Fibroblast of skin of left biceps (primary cell): ENCODE measurements at places on chromosomes 12 and 14.
A peak's percentile ranks its signal among the peaks of the same experiment; 100 is the strongest.

DNA sequence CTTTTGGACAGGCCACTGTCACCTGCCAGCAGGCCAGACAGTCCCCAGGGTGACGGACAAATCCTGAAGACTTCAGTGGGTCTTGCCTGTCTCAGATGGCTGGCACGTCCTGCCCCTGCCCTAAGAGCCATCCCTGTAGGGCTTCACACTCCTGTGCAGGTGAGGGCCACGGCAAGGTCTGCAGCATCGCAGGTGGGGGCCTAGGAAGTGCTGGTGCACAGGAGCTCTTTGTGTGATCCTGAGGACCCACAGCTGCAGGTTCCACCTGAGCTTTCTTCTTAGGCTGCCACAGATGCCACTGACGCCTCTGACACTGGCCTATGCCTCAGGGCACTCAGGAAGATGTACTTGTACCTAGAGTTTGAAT lies 108.5 kb upstream of the FKBP4 start:
- DNase-seq, result no peak

- peak; percentile 40 for DNase-seq
These were observed 1.4 kb upstream of the NPFF start for GRCh38 chr12:53508534-53509170.

DNA sequence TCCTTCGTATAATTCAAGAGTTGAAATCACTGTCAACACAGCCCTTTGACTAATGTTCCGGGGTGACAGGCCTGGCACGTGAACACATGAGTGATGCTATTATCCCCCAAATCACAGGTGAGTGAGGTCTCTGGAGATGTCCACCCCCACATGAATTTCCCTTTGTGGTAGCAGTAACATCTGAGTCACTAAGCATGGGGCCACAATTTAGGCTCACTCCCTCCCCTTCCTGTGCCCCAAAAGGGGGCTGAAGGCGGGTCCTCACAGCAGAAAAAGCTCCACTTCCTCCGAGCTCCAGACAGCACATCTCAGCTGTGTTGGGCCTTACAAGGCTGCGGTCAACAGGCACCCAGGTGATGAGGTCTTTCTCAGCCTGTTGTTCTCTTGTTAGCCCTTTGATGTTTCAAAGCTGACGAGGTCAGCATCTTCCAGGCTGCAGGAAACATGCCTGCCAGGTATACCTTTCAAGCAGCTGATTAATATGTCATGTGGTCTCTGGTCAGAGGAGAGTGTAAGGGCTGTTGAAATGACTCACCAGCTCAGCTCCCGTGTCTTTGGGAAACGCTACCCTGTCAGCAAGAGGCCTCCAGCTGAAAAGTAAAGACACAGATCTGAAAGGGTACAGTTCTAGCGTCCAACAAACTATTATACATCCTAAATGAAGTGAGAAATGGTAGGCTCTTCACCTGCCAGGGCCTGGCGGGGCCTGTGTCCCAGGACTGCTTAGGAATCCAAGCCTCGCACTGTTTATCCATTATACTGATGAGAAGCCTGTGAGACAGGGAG lies 107.3 kb downstream of the ZFP36L1 start:
- DNase-seq, result no peak

DNA sequence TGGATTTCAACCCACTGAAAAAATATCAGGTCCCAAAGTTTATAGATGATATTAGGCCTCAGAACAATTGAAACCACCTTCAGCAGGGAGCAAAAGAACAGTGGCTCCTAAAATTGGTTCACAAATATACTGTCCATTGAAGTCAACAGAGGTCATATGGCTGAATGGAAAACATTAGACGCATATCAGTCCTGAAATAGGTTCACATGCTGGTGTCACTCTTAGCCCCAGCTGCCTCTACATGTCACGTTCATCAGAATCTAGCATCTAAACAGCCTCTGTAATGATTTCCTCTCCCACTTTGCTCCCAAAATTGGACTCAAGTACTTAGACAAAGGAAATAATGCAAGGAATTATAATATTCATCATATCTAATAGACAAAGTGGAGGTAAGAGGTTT lies 8.7 kb downstream of the FLRT2 start:
- DNase-seq, result no peak

DNA sequence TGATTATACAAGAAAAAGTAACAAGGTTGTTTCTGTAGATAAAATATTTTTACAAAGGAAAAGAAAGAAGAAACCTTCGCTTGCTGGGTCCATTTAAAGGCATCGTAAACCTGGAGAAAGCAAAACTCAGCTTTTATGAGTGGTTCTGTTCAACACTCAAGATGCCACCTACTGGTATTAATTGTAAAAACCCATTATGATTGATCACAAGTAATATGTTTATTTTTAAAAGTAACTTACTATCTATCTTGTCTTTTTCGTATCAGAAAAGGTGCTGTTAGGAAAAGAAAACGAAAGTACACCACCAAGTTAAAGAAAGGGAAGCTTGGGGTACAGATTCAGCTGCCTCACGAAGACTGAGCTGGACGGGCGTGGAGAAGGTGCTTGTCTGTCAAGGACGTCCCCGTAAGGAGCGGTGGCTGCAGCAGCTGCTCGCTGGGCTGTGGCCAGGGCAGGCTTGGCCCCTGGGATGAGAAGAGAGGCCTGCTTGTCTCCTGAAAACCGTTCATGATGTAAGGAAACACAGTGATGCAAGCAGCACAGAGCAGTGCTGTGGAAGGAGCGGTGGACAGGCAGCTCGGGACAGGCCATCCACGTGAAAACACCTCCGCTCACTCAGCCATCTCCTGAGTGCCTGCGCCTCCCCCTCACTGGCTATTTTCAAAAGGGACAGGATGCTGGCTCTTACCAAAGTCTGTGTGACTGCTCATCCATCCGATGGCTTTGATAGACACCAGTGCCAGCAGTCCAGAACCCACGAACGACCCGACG lies 25.0 kb downstream of the SLC15A4 start:
- DNase-seq, result no peak

DNA sequence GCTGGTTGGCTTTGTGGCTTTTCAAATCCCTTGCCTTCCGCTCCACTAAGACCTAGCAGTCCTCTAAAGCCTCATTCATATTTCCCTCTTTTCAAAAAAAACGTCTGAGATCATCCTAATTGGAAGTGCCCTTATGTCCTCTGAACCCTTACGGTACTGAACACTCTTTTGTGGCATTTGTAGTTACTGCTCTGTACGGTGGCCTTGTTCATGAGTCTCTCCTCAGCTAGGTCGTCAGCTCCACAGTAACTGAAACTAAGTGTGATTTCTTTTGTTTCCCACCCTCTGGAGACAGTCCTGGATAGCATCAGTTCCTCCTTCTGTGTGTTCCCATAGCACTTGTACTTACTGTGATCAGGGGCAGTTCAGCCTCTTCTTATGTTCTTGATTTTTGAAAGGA lies 49.7 kb downstream of the DAAM1 start:
- no peak for DNase-seq

DNA sequence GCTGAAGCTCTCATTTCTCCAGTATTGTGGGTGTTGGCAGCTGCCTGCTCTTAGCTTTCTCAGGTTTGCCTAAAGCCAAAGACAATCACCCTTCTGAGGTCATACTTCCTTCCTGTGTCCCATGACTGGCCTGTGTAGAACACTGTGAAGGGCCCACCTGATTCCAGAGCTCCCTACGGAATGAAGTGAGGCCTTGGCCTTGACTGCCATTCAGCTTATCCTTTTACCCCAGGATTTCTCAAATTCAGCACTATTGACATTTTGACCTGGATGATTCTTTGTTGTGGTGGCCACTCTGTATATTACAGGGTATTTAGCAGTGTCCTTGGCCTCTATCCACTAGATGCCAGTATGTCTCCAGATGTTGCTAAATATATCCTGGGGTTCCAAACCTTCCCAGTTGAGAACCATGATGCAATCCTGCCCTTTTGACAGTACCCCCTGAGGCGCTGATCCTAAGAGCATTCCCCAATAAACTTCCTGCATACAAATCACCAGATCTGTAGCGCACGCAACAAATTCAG lies 112.3 kb upstream of the KRR1 start:
- DNase-seq, result no peak

- no peak for DNase-seq
These were observed 14.4 kb downstream of the RASSF9 start for GRCh38 chr12:85821759-85822158.

- DNase-seq, result no peak
These were observed 35.8 kb downstream of the DDX51 start for GRCh38 chr12:132108211-132108832.

- no peak for DNase-seq
These were observed 296.6 kb upstream of the RTL1 start for GRCh38 chr14:101200008-101200649.

DNA sequence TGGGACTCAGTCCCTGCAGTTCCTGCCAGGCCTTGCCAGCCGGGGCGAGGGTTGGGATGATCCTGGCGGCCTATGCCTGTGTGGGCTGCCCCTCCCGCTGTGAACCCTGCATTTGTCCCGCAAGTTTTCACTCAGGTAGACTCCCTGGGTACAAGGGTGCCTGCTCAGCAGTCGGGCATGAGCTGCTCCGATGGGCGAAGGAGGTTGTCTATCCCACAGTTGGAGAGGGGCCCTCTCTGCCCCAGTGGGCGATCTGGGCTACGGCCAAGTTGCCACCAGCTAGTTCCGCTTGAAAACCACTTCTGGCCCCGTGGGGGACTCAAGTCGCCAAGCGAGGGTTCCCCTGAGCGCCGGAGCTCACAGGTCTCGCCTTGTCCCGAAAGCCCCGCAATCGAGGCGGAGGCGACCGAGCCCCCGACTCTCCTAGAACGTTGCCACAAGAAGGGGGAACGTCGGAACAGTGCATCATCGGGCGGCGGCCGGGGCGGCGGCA lies 365 bp upstream of the TPI1 start:
- no peak for DNase-seq

- peak; percentile 33 for DNase-seq
These were observed 412.3 kb downstream of the RPS29 start for GRCh38 chr14:49173765-49174373.

DNA sequence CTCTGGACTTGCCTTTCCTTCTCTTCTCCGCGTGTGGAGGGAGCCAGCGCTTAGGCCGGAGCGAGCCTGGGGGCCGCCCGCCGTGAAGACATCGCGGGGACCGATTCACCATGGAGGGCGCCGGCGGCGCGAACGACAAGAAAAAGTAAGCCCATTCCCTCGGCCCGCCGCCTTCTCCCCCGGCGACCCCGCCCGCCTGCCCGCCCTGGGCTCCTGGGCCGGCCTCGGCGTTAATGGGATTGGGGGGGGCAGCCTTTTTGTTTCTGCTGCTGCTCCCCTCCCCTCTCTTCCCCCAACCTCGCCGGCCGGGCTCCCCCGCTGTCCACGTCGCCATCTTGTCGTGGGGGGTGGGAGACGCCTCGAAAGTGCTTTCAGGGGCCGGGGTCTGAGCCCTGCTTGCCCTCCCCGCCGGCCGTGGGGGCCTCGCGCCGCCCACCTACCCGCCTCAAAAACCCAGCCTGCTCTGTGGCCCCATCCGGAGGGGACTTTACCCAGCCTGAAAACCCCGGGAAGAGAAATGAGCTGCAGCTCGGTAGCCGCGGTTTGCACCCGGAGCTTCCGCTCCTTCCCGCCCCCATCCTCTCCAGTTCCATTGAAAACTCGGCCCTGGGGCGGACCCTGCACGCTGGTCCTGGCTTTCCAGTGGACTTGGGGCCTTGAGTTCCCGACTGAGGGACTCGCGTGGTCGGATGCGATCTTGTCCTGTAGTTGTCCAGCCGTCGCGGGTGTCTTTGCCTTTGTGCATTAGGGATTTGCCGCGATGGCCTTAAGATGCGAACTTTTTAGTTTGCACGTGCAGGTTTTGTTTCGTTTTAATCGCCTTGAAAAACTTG lies 598 bp downstream of the HIF1A start:
- DNase-seq, result no peak

- DNase-seq, result no peak
These were observed 301.7 kb downstream of the GALC start for GRCh38 chr14:87691042-87691881.

- DNase-seq, result no peak
These were observed 72.3 kb downstream of the OTX2 start for GRCh38 chr14:56738020-56738419.

- DNase-seq, result no peak
These were observed 7.9 kb downstream of the IFI27L2 start for GRCh38 chr14:94121485-94121884.

- no peak for DNase-seq
These were observed 21.6 kb upstream of the GPR132 start for GRCh38 chr14:105086833-105087307.

- no peak for DNase-seq
These were observed 470.9 kb downstream of the CCER1 start for GRCh38 chr12:90484094-90484493.

DNA sequence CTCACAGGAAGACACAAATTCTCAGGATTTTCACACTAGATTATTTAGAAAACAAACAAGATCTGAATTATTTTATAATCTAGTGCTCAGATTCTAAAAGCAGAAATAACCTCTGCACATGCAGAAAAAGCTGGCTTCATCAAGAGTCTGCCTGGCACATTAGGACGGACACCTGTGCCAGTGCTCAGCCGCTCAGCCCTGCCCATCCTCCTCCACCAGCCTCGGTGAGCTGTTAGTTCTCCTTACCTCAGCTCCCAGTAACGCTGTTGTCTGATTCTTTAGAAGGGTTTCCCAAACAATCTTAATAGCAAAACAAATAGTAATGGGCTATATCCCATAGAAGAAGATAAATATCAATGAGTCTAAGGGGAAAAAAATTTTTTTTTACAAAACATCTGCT lies 27.7 kb downstream of the DUSP16 start:
- DNase-seq, result no peak

DNA sequence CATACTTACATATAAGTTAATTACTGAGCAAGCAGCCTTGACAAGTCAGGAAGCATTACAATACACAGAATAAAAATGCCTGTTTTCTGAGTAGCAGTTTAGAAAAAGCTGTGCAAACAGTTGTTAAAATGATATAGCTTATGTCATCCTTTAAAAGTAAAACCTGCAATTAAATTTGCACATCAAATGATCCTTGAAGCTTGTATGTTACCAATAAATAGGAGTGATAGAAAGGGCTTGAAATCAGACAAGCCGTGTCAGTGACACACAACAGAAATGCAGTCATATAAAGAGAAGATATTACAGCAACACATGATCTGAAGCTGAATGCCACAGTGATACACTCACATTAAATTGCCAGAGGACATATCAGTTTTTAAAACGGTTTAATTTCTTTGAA lies 70.0 kb downstream of the EPS8 start:
- no peak for DNase-seq

- no peak for DNase-seq
These were observed 18.6 kb downstream of the PSMC1 start for GRCh38 chr14:90274808-90275457.

DNA sequence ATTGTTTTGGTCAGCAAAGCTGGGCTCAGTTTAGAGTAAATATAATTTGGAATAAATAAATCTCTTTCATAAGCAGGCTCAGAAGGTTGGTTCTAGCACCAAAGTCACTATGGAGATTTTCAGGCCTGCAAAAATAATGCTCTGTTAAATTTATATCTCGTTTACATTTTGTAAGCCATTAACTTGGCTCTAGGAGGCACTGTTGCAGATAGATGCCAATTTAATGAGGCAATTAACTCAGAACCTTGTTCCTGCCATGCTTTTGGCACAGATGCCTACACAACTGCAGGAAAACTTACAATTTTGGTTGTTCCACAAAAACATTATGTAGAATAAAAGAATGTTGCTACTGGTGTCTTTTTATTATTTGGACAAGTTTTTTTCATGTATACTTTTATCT lies 428.1 kb downstream of the FLRT2 start:
- DNase-seq, result no peak
